ENCODE measurements at places on chromosomes 13 and 19. TPM values are rescaled to one million over a fixed set of nuclear protein-coding genes. Genes with fewer than 3 reads are reported as not detected.

COL4A2 gene
- total RNA-seq = 67.4 TPM

ERICH6B gene
- total RNA-seq = not detected

OVOL3 gene
- total RNA-seq = not detected

PAK4 gene
- 15.5 TPM for total RNA-seq

RPL18A gene
- 953 TPM for total RNA-seq

MBD3L2 gene
- not detected for total RNA-seq

DNA sequence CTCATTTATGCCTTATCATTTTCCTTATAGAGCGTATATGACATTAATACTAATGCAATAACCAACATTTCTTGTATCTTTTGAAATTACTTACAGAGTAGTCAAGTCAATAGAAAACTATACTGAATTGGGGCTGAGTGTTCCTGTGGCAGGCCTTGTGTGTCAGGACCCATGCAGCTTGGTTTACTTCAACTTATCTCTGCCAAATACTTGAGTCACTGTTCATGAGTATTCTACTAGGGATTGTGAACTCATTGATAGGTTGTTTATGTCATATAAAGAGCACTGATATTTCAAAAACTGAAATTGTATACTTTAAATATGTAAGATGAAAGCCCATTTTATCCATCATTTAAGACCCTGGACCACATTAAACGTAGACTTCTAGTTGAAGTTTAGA, 688.6 kb upstream of the SLITRK1 start:
- DNase-seq = no peak

DNA sequence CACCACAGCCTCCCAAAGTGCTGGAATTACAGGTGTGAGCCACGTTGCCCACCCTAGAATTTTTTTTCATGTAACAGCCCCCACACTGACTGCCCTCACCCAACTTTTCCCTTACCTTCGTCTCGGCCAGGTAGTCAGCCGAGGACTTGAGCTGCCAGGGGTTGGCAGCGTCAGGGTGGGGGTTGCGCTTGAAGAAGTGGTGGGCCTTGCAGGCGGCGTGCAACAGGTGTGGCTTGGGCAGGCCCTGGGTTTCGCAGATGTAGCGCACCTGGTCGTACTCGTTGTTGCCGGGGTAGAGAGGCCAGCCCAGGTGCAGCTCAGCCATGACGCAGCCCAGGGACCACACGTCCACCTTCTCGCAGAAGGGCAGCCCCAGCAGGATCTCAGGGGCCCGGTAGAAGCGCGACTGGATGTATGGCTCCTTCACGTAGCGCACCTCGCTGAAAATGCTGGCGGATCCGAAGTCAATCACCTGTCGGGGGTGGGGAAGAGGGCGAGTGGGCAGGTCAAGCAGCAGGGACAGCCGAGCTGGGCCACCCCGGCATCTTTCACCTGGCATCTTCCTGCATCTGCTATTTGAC, 6.2 kb downstream of the HIPK4 start:
- no peak for DNase-seq

DNA sequence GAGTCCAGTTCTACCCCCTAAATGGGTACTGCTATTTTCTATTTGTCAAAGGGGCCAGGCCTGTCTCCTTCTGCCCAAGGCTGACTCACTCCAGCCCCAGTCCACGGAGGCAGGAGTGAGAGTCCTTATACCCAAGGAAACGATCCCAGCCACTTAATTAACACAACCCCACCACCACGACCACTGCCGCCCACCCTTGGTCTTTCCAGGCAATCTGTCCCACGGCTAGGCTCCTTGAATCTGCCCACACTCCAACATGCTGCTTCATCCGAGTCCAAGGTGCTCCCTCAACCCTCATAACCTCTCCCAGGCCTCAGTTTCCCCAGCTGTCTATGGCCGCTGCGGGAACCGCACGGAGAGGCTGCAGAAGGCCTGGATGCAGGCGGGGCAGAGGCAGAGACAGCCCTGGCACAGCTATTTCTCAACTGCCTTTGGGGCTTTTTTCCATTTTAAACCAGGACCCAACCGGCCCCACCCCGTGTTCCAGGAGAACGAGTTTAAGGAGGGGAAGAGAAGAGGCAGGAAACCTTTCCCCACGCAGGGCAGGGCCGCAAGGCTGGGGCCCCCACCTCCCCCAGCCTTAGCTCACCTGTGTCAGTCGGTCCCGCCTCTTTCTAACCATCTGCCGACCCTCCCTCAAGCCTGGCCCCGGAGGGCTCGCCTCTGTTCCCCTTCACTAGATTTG, 746 bp downstream of the RAB3D start:
- no peak for DNase-seq

GRCh38 chr13:23377983-23378632, 55.4 kb downstream of the SACS start:
- DNase-seq = peak; percentile 98

DNA sequence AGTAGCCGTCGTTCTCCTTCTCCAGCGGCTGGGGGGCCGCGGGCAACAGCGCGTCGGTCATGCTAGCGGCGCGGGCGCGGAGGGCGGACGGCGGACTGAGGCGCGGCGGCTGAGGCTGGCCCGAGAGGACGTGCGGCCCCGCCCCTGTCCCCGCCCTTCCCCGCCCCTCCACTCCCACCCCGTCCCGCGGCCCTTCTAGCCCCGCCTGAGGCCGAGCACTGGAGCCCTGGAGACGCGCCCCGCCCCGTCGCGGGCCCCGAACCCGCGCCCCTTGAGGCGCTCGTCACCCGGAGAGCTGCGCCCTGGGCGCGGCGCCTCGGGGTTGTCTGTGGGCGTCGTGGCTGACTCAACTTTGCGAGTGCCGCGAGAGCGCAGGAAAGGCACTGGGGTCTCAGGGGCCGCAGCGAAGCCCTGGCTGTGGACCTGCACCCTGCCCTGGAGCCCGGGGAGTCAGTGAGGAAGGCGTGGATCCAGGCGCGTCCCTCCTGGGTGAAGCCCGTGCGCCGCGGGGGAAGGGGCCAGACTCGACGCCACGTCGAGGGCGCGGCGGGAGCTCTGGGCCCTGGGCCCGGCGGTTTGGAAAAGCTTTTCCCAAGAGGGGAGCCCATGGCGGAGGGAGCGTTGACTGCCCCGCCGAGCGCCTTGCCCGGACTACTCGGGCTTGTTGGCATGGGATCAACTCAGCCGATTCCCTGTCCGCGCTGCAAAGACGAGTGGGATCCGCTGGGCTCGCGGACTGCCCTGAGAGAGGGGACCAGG, at the start of gene RHPN2:
TSS of gene RHPN2 (minus strand) at position 97 of the 759 bp plus-strand sequence. CDS start at position 61, 36 bp downstream.
- DNase-seq = peak; percentile 57

DNA sequence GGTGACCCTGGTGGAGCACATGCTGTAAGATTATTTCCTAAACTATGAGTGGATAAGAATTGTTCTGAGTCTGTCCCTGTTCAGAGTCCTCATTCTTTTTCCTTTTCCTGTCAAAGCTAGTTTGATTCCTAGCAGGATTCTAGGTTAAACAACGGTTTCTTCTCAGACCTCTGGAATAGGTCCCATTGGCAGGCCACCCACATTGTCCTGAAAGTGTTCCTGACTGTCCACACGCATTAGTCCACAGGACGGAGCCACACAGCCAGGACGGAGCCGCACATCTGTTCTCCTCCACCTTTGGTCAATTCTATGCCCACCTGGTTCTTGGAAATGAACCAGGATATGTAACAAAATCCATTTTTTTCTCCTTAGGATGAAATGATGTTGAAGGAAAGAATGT, 46.1 kb downstream of the ANKRD10 start:
- no peak for DNase-seq

DNA sequence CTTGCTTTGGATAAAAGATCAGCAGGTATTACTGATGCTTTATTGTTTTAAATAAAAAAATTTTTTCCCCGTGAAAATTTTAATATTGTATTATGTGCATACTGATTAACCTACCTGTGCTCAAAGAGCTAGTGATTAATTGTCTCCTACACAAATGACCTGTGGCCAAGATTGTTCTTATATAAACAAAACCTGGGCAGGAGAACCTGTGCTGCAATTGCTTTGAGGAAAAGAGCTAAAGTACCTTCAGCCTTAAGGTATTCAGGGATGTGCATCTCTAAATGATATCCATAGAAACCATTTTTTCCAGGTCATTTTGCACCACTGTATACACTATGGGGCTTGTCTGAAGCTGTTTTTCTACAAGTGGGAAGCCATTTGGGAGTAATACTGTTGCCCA, 1.2 kb downstream of the FRY start:
- DNase-seq = no peak

- no peak for DNase-seq
Observed at GRCh38 chr13:34822650-34823049, 119.4 kb upstream of the NBEA start.

GRCh38 chr19:45250832-45251451, at the start of gene MARK4:
Gene MARK4 (plus strand): TSS chr19:45251271. CDS start chr19:45251589, 318 bp downstream.
- DNase-seq = peak; percentile 42

DNA sequence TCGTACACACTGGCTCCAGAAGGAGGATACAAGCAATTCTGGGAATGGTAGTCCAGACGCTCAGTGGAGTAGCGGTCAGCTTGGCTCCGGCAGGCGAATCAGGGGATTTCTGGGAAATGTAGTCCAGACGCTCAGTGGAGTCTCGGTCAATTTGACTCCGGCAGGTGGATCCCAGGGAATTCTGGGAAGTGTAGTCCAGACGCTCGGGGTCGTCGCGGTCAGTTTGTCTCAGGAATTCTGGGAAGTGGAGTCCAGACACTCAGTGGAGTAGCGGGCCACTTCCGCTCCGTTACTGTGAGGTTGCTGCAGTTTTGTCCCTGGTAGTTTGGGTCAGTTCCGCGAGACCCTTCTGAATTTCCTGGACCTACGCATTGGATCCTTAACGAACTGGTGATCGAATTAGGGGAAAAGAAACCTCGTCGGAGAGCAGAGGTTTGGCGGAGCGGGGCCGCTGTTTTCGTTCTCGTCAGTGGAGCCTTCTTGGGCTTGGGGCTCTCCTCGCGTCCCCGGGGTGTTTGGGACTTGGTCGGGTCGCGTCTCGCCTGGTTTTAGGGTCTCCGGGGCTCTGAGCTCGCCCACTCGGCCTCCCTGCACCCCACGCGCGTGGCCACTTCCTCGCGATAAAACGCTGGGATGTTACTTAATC, at the start of gene ZNF225:
TSS of gene ZNF225 (plus strand) at position 262 of the 646 bp plus-strand sequence. CDS start 2,429 bp downstream, outside the sequence.
- peak; percentile 98 for DNase-seq

GRCh38 chr19:39474139-39474620, 6.5 kb upstream of the TIMM50 start:
- no peak for DNase-seq

GRCh38 chr19:50266896-50267295, 62.3 kb downstream of the KCNC3 start:
- DNase-seq = no peak

GRCh38 chr19:51434456-51434855, 17.0 kb upstream of the SIGLEC10 start:
- no peak for DNase-seq

DNA sequence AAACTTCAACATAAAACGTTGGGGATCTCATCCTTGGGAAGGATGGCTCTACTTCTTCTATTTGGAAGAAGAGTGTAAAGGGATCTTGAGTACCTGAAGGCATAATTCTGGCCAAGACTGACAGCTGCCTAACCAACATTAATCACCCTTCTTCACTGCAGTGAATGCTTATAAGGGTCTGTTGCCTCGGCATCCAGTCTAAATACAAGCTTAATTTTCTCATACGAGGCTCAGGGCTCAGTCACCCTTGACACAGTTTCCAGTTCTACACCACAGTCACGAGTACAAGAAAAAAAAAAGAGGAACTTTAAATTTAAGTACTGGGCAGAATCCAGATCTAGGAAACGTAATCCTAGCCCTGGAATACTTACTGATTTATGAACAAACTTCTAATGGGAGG, 9.0 kb downstream of the FPR3 start:
- DNase-seq = no peak

GRCh38 chr19:18897094-18898029, 1.4 kb upstream of the CERS1 start:
- DNase-seq = no peak

GRCh38 chr13:76878043-76878442, 8.2 kb downstream of the KCTD12 start:
- DNase-seq = no peak

DNA sequence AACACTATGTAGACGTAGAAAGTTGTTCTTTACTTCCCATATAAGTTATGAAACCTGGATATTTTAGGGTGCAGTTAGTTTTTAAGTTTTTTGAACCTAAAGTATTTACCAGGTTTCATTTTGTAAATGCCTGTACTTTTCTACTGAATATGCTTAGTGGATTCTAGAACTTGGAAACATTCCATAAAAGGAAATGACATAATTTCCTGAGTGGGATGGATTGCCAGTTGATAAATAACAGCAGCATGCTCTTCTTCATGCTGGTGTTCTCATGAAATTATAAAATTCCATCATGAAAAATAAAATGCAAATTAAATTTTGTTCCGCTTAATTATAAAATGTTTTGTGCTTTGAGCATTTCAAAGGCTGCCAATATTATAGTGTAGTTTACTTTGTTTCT, 362.2 kb upstream of the PCDH20 start:
- no peak for DNase-seq

- peak; percentile 71 for DNase-seq
Observed at GRCh38 chr19:3350014-3350663, 16.2 kb upstream of the NFIC start.

DNA sequence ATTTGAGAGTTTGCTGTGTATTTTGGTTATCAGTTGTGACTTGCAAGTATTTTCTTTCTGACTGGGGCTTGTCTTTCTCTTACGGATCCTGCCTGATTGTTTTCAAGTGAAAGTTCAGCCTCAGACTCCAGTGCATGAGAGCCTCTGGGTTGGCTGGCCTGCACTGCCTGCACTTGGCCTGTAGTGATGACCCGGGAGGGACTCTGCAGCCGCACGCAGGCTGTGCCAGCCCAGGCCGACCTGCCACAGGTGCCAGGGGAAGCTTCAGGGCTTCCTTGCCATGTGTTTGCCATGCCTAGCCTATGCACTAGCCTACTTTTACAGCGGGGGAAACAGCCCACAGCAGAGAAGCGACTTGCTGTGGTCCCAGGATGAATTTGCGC, 77.0 kb downstream of the KDM4B start:
- no peak for DNase-seq

DNA sequence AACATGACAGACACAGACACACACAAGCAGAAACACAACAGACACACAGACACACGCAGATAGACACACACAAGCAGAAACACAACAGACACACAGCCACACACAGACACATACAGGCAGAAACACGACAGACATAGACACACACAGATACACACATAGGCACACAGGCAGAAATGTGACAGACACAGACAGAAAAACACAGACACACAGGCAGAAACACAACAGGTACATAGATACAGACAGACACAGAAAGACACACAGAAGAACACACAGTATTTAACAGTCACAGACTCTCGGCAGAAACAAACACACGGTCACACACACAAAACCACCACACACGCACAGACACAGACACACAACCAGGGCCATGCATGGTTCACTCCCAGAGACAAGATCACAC, 905 bp downstream of the TBXA2R start:
- no peak for DNase-seq

DNA sequence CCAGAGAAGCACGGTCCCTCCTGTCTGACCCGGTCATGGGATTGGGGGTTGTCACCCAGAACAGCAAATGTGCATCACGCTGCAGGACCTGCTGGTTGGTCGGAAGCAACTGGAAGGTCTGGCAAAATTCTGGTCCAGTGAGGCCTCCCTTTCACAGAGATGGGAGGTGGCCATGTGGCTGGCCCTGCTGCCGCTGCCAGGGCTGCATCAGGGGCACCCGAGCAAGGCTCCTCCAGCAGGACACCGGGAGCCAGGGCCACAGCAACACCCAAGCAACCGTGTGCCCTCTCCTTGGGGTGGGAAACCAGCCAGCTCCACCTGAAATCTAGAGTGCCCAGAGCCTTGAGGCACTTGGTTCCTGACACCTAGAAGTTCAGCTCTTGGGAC, 11.5 kb upstream of the GAS6 start:
- no peak for DNase-seq
